Mesangial cell (primary cell): ENCODE measurements at places on chromosomes 6 and 20. TPM values are rescaled to one million over a fixed set of nuclear protein-coding genes. Genes with fewer than 3 reads are reported as not detected.

HMGCLL1 gene
- 0.33 and 3.0 TPM in 2 replicates for total RNA-seq

FAM83D gene
- total RNA-seq, result 3.7 and 76.1 TPM in 2 replicates

HM13 gene
- total RNA-seq, result 116 and 120 TPM in 2 replicates

SOBP gene
- 0.63 and 0.98 TPM in 2 replicates for total RNA-seq

RBPJL gene
- total RNA-seq, result not detected in 2 replicates

FKBP1A gene
- 99.5 and 139 TPM in 2 replicates for total RNA-seq
